ENCODE measurements at places on chromosomes 7 and 10.

DNA sequence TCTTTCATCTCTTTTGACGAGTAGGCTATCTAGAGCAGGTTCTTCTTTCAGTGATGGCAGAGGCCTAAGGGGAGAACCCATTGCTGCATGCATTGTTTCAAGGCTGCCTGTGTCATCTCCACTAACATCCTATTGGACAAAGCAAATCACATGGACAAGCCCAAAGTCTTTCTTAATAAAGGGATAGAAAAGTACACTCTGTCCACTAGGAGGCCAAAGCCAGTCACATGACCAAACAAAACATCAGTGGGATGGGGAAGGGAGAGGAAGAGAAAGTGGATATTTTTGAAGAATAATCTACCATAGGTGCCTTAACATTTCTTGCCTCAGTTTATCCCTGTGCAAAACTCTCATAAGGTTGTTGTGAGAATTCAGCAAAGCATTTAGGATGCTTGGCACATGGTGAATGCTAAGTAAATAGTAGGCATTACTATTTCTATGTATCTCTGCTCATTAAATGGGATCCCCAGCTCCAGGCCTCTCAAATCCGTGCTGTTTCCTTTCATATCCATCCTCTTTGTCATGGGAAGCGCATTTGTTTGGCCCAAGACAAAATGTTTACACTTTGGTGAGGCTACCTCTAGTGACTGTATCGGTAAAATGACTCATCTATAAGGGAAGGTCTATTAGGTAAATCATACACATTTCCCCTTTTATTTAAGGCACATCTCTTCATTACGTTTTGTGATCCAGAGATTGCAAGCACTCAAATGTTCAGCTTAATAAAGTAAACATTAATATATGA is 16.7 kb upstream of the CADPS2 start:
- no peak for DNase-seq

- DNase-seq = no peak
These were observed 57.0 kb upstream of the DNAJB6 start for GRCh38 chr7:157279741-157280215.

DNA sequence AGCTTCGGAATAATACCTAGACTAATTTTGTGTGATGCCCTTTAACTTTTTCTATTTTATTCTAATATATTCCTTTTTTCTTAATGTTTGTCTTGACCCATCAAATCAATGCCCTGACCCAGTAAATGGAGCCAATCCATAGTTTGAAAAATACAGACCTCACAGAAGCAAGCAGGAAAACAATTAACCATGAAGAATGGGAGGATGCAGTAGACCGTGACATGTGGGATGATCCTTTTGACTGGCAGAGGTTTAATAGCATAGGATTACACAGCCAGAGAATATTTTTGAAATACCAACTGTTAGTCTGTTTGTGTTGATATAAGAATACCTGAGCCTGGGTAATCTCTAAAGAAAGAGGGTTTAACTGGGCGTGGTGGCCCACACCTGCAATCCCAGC is 142.6 kb upstream of the NEBL start:
- DNase-seq = no peak

DNA sequence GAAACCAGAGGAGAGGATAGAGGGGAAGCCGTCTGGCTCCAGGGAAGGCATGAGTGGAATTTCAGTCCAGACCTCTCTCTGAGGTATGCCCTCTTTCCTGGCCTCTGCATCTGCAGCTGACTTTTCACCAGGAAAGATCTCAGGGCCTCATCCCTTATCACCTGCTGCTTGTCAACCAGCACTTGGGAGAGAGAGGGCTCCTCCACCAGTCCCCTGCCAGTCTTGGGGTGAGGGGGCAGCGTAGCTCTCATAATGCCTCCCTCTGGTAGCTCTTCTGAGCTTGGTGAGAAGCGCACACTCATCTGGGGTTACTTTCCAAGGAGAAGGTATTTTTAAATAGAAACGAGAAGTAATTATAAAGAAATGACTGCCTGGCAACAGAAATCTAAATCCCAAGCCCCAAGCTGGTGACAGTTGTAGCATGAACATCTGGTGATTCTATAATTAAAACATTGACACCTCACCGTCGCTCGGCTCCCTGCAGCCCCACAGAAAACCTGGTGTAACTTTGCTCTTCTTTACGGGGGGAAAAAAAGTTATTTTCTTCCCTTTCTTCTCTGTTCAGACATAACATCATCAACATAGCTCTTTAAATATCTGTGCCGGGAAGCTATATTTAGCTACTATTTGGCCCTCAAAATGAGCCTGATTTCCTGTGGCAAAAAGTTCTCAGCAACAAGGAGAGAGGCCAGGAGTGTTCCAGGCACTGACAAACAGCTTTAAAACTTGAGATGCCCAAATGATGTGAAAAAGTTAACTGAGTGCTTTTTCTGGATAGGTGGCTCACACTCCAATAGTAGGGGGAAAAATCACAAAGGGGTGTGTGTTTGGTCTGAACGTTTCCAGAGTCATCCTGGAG is 26.9 kb downstream of the HIP1 start:
- no peak for DNase-seq

- no peak for DNase-seq
These were observed 18.8 kb downstream of the VSIR start for GRCh38 chr10:71754562-71754961.

DNA sequence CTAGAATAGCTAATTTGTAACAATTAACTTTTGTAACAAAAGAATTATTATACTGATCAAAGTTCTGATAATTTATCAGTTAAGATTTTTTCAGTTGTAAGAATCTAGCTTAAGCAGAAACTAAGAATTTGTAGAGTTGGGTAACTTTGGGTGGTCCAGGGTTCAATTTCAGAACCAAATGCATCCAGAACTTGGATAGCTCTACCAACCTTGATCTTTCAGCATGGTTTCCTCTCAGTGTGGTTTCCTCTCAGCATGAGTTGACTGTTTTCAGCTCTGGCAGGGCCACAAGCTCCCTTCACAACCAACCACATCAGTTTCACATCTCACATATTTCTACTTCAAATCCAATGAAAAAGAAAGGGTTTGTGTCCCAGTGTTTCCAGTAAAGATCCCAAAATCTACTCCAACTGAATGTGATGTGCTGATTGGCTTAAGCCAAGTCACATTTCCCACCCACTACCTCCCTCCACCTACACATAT is 3.3 kb upstream of the FAS start:
- DNase-seq = no peak

GRCh38 chr7:117065571-117066150 is 112.4 kb downstream of the ST7 start:
- DNase-seq = no peak

- no peak for DNase-seq
These were observed 13.9 kb downstream of the TNS3 start for GRCh38 chr7:47568056-47568455.

DNA sequence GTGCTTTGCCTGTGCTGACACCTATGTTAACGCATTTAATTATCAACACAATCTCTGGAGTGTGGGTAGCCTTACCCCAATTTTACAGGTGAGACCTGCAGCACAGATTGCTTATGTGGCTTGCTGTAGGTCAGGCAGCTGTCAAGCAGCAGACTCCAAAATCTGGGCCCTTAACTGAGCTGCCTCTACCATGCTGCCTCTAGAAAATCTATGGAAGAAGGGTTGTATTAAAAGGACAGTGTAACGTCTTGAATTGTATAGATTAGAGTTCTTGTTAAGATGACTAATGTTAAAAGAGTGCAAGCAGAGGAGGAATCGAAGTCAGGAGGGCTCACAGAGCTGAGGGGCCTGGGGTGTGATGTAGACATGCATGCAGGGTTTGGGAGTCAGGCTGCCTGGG is 1.2 kb upstream of the PON3 start:
- DNase-seq = no peak

DNA sequence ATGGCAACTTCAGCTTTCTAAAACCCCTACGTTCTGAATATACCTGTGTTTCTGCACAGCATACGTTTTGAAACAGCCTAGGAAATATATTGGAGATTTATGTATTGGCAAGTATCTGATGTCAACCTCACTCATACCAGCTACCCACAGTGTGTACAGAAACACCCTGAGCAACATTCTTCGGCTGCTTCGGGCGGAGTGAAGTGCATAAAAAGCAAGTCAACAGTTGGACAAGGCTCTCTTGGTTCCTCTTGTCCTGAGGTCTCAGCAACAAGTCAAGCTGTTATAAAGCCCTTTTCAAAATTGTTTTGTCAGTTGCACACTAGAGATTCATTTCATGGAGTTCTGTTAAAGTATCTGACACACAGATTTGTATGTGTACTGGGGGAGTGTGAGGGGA is 40.0 kb upstream of the PAPSS2 start:
- no peak for DNase-seq
